Fibroblast of skin of right biceps (primary cell): ENCODE measurements at places on chromosomes 4 and X.
A peak's percentile ranks its signal among the peaks of the same experiment; 100 is the strongest.

DNA sequence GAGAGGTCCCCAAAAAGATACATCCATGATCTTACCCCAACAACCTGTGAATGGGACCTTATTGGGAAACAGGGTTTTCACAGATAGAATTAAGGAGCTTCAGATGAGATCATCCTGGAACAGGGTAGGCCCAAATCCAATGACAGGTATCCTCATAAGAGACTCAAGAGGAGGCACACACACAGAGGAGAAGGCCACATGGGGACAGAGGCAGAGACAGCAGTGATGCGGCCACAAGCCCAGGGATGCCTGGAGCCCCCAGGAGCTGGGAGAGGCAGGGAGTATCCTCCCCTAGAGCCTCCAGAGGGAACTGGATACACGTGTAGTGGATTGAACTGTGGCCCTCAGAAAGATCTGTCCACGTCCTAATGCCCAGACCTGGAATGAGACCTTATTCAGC is 82.3 kb downstream of the PRKX start:
- no peak for DNase-seq

DNA sequence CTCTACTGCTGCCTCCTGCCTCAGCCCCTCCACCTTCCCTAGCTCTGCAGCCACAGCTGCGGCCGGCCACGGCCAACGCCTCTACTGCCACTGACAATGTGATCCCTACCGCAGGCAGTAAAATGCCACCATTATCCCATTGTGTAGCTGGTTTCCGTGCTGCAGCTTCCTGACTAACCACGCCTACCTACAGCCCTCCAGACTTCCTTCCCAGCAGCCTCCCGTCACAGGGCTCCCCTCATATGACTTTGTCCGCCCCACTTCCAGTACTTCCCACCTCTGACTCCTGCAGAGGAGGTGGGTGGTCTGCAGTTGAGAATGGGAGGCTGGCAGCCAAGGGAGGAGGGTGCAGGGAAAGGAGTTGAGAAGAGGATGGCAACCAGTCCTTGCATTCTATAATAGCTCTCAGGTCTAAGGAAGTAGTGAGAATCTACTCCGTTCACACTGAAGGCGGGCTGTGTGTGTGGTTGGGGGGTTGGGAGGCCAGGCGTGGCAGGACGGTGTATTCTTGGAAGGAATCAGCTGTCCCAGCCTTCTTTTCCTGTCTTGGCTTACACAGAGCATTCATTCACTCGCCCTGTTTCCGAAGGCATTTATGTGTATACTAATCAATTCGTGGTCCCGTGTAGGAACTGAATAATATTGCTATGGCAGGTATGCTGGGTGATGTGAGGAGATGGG is 33.1 kb upstream of the USP51 start:
- no peak for DNase-seq

DNA sequence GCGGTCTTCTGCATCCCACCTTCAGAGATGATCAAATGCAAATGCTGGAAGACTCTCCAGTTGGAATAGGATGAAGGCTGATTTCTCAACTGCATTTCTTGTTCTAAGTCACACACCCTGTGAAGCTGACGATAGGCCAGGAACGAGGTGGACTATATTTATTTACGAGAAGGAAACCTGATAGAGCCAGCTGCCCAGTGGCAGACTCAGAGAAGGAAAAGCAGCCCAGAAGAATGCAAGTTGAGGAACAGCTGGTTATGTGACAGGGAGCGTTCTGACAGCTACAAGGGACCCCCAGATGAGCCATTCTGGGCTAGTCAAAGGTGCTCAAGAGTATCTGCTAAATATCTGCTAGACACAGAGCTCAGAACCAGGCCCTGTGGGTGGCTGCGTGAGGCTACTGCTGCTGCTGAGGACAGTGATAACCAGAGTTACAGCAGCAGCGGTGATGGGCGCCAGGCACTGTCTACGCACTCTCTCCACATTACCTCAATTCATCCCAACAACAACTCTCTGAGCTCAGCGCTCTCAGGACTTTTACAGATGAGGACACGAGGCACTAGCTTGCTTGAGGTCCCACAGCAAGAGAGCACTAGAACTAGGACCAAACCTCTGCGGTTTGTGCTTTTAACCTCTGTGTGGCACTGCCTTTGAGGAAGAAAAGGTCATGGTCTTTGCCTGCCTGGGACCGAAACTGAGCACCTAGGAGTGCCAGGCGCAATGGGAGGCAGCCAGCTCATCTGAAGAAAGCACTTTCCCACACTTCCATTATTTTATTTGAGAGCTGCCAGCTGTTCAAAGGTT is 69.0 kb downstream of the GATB start:
- DNase-seq = no peak

DNA sequence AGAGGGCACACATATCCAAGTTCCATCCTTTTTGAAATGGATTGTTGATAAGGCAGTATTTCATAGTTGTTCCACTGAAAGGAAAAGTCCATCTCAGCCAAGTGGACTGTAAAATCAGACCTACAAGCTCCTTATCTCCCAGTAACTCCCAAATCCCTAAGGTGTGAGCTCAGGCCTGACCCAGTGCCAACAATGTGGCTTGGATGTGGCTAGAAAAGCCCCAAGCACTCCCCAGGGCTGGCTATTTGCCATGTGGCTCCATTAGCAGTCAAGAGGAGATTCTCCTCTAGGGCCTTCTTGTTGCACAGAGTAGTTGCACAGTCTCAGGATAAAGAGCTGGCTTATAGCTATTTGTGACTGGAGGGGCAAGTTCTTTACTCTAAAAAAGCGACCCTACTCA is 25.0 kb upstream of the DGKK start:
- DNase-seq = peak; percentile 0

- DNase-seq = peak; percentile 66
These were observed 195.2 kb downstream of the KDR start for GRCh38 chr4:54930226-54930625.

DNA sequence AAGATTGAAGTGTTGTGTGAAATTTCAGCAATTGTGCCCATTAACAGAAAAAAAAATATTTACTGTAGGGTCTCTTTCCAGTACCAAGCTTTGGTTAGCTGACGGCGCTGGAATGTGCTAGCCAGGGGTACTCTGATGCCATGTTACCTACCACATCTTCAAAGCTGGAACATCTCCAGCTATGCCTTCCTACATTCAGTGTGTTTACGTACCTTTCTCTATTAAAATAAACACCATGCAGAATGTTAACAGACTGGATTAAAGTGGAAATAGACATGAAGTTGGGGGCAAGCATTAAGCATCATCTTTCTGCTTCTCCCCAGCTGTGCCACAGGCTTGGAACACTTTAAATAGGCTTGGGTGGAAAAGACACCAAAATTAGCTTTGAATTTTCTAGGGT is 65.9 kb downstream of the USP38 start:
- no peak for DNase-seq

GRCh38 chrX:123093792-123094191 is 90.3 kb upstream of the GRIA3 start:
- DNase-seq = no peak
